ENCODE measurements at places on chromosomes 5 and 9. TPM values are rescaled to one million over a fixed set of nuclear protein-coding genes. Genes with fewer than 3 reads are reported as not detected.

ZMYND19 gene
- 30.8 TPM for total RNA-seq

TEX48 gene
- total RNA-seq, result not detected

OR1L4 gene
- total RNA-seq, result not detected

MARCOL gene
- total RNA-seq, result not detected

TAS2R1 gene
- total RNA-seq, result not detected

BRINP1 gene
- total RNA-seq, result not detected

ACOT12 gene
- total RNA-seq, result not detected

BARX1 gene
- total RNA-seq, result not detected

FGF1 gene
- 38.1 TPM for total RNA-seq

SPINK4 gene
- total RNA-seq, result not detected

GRCh38 chr9:131762356-131762932, 22.6 kb upstream of the RAPGEF1 start:
- no peak for DNase-seq

GRCh38 chr9:34119713-34120112, 6.8 kb downstream of the DCAF12 start:
- no peak for DNase-seq

- no peak for DNase-seq
These were observed 296.7 kb upstream of the MEF2C start for GRCh38 chr5:89179731-89180130.

- DNase-seq, result no peak
These were observed 25.2 kb upstream of the ENTREP1 start for GRCh38 chr9:69299826-69300225.

DNA sequence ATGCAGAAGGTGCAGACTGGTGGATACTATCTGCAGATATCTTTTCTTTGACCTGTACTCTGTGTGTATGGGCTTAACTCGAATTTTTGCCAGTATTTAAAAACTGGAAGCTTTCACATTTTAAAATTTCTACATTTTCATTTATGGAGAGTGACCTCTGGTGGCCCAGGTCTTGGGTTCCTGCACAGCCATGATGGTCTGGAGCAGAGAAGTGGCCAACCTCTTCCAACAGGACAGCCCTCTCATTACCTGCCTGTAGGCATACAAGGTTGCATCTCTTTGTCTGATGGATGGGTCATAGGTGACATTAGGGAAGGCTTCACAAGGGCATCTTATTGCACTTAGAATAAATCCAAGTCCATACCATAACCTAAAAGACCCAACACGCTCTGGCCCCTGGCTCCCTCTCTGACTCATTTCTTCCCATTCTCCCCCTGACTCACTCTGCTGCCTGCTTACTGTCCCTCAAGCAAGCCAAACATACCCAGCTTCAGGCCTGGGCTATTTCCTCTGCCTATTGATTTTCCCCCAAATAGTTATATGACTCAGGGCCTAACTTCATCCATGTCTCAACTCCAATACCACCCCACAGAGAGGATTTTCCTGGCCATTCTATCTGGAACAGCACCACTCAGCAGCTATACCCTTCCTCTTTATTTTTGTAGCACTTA, 113.3 kb upstream of the SLC1A3 start:
- peak; percentile 25 for DNase-seq

GRCh38 chr9:134635351-134636148, 6.1 kb upstream of the COL5A1 start:
- no peak for DNase-seq

- no peak for DNase-seq
These were observed 1435.6 kb upstream of the NUDT12 start for GRCh38 chr5:104998169-104998568.

DNA sequence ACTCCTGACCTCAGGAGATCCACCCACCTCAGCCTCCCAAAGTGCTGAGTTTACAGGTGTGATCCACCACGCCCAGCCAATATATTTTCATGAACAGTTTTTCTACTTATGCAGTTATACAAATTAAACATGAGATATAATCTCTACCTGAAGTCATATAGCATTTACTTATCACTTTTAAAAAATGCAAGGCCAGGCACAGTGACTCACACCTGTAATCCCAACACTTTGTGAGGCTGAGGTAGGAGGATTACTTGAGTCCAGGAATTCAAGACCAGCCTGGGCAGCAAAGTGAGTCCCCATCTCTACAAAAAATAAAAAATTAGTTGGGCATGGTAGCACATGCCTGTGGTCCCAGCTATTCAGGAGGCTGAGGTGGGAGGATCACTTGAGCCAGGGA, 164.7 kb upstream of the LHFPL2 start:
- no peak for DNase-seq

DNA sequence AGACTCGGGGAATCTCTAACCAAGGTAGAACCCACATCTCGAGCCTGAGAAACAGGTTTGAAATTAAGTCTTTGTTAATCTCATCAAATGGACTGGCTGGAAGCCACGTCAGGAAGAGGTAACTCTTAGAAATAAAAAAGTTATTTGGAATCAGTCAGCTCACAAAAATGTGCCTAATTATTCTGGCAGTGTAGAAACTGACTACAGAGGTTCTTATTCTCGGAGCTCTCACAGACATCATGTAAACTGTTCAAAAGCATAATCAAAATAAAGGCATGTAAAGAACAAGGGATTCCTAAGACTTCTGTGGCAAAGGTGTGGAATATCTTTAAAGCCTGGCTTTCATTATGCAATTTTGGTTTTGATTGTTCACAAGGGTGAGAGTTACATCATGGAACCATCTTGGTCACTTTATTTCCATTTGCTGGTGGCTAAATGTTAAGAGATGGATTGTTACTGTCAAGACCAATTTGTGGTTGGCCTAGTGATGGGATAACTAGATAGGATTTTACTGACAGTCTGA, 85.1 kb downstream of the OTULIN start:
- DNase-seq, result no peak

- peak; percentile 75 for DNase-seq
These were observed 60.9 kb upstream of the IL17B start for GRCh38 chr5:149439899-149440542.

DNA sequence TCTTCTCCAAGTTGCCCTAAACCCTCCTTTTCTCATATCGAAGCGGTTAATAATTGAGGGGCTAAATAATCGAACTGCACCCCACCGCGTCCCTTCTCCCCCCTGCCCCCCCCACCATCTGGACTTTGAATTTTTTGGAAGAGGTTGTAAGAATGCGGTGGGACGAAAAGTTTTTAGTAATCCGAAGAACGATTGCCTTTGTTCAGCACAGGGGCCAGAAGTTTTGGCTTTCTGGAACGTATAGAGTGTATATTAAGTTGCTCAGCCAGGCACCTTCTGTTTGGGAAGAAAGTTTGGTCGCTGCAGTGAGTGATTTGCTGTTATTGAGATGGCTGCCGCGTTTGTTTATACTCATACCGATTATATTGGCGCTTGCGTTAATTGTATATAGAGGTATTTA, 518 bp downstream of the ERBIN start:
- no peak for DNase-seq

DNA sequence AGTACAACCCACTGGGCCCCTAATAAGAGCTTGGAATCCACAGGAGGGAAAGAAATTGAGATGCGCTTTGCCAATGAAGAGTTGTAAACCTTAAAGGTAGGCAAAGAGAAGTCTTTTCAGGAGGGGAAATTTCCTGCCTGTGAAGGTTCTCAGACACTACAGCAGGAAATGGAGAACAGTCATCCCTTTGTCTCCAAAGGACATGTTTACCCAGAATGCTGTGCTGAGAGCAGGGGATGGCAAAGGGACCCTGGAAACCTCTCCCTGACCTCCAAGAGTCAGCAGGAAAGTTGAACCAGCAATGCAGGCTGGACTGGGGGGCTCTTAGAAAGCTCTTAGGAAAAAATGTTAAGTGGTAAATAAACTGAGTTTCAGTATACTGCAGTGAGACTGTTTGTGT, 103.2 kb downstream of the AK8 start:
- DNase-seq, result no peak

DNA sequence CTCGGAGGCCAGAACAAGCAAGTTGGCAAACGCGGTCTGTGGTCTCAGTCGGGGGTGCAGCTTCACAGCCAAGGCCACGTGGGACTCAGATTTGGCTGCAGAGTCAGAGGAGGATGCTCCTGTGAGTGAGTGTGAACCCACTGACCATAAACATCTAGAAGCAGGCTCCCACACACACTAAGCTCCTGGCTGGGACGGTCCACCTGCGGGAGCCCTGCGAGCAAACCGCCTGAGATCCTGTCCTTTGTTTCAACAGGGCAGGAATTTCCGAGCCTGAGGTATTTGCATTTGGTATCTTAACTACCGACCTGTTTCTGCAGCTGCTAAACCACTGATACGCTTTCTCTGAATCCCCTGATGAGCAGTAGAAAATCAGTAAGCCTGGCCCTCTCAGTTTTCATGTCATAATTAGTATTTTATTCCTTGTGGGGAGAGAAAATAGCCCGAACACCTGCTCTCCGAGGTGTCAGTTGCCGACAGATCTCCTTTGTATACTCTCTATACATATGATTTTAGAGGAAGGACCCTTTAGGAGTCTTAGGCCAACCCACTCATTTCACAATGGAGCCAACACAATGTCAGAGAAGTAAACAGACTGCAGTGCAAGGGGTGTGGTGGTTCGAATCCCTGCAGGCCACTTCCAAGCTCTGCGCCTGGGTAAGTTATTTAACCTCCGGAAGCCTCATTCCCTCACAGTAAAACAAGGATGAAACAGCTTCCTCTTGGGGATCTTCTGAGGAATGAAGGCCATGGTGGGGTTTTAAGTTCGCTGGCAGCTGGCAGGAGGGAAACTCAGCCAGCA, 40.9 kb upstream of the PWWP2A start:
- no peak for DNase-seq

- no peak for DNase-seq
These were observed 189.4 kb downstream of the BNC2 start for GRCh38 chr9:16680975-16681651.

DNA sequence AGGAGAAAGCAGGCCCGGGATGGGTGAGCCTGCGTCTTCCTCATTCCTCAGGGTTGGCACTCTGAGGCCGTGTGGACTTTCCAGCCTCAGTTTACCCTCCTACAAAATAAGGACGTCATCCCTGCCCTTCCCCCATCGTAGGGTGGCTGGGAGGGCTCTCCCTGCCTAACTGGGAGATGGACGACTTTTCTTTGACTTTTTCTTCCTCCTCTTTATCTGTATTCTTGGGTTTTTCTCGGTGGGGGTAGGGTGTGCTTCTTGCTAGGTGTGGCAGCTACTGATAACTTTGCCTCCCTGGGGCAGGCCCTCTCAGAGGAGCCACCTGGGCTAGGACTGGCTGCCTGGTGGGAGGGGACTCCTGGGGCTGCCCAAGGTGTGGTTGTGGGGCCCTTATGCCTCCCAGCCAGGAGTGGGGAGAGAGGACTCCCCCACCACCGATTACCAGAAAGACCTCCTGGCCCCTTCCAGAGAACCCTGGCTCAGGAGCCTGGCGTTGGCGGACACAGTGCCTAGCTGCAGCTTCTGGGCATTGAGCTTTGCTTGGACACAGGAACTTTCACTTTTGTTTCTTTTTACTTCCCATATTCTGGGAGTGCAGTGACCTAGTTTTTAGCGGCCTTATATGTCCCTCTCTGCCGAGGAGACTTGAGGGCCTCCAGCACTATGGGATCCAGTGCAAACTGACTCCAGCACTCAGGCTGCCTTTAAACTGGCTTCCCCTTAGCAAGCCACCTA, 6.1 kb downstream of the GLIPR2 start:
- DNase-seq, result no peak

GRCh38 chr5:148823871-148824270, 2.5 kb upstream of the ADRB2 start:
- no peak for DNase-seq

GRCh38 chr5:174625591-174626350, 98.6 kb upstream of the MSX2 start:
- no peak for DNase-seq

- DNase-seq, result peak; percentile 33
These were observed 122.3 kb downstream of the SEMA5A start for GRCh38 chr5:9423571-9423970.

DNA sequence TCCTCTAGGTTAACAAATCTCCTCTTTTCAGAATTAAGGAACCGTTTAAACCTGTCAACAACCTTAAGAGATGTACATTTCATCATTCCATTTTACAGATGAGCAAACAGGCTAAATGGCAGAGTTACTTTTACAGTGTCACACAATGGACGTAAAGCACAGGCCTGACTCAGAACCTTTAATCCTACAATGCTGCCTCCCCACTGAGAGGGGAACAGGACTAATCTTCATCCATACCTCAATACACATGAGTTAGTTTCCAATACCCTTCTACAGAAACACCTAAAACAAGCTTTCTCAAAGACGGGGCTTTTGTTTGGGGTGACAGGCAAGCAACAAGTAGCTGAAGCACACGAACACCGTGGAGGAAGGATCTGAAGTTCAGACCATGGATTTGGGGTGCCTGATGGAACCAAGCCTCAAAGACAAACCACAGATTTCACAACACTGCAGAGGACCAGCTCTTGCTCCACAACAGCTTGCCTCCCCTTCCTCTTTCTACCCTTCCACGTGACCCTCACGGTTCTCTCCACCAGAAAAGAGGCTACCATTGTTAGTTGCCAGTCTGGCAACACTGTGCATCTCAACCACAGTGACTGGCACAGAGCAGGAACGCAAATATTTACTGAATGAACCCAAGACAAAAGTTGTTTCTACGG, 1.8 kb downstream of the RNF130 start:
- DNase-seq, result no peak

GRCh38 chr9:111483439-111483857, 735 bp downstream of the ECPAS start:
- no peak for DNase-seq
